Caco-2 (cell line): ENCODE measurements at places on chromosomes 12 and 14. TPM values are rescaled to one million over a fixed set of nuclear protein-coding genes. Genes with fewer than 3 reads are reported as not detected.

DNA sequence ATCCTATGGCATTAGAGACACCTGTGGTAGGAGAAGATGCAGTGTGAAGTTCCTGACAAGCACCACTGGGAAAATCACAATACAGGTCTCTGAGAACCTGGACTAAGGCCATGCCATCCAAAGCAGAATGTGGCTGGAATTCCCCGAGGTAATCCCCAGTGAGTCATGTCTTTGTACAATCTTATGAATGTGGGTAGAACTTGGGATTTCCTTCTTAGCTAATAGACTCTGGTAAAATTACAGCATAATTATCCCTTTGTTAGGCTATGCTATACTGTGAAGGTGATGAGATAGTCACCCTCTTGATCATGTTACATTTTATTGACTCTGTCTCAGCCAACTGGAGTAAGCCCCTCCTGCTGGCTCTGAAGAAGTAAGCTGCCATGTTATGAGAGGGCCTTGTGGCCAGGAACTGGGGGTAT lies 224.3 kb upstream of the DCN start:
- no peaks in the 10 kb centered on the region for H3K27me3 ChIP-seq
- no peak overlapping the region for H3K27ac ChIP-seq

- no peak overlapping the region for H3K4me3 ChIP-seq
- no peak overlapping the region for H3K27ac ChIP-seq
- no peaks in the 10 kb centered on the region for H3K36me3 ChIP-seq
- no peaks in the 10 kb centered on the region for H3K4me1 ChIP-seq
- no peak for DNase-seq
Measured at GRCh38 chr14:32821964-32822653, 116.6 kb upstream of the NPAS3 start.

DNA sequence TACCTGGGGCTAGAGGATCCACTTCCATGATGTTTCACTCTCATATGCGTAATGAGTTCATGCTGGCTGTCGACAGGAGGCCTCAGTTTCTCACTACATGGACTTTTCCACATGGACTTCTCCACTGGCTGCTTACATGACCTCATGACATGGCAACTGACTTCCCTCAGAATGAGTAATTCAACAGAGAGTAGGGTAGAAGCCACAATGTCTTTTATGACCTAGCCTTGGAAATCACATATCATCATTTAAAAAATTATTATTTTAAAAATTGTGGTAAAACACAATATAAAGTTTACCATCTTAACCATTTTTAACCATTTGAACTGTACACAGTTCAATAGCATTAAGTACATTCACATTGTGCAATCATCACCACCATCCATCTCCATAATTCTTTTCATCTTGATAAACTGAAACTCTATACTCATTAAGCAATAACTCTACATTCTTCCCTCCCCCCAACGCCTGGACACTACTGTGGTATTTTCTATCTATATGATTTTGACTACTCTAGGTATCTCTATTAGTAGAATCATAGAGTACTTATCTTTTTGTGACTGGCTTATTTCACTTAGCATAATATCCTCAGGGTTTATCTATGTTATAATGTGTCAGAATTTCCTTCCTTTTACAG lies 144.5 kb downstream of the TGFB3 start:
- no peaks in the 10 kb centered on the region for H3K27me3 ChIP-seq
- no peak for DNase-seq
- no peak overlapping the region for H3K27ac ChIP-seq
- peaks cover 9% of the 10 kb centered on the region for H3K36me3 ChIP-seq
- no peak overlapping the region for H3K4me3 ChIP-seq

P2RX2 gene
- total RNA-seq: not detected in 2 replicates

BCL7A gene
- total RNA-seq: 13.0 and 15.5 TPM in 2 replicates

PLA2G1B gene
- not detected in 2 replicates for total RNA-seq

ARHGEF25 gene
- total RNA-seq: 5.2 and 5.5 TPM in 2 replicates

CALCOCO1 gene
- total RNA-seq: 19.3 and 21.4 TPM in 2 replicates

NANOG gene
- not detected in 2 replicates for total RNA-seq
